ENCODE measurements at places on chromosomes 2 and 18.

- no peak for DNase-seq
Measured at GRCh38 chr18:28177828-28178635, 1.1 kb upstream of the CDH2 start.

- DNase-seq: peak; percentile 53
Measured at GRCh38 chr18:3248062-3248657, 559 bp downstream of the MYL12A start.

DNA sequence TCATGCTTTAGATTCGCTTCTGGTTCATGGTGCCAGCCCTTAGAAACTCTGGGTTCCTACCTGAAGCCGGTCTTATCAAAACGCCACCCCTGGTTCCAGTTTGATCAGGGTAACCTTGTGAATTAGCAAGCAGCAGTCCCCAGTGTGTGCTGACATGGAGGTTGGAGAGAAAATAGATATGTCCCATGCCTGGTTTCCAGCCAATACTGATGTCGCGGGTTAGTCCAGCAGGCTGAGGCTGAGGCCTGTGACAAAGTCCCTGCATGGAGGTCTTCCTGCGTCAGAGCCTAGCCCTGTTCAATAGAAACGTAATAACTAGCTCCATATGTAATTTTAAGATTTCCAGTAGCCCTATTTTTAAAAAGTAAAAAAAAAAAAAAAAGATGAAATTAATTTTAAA is 28.2 kb downstream of the LPIN1 start:
- DNase-seq: no peak

- DNase-seq: no peak
Measured at GRCh38 chr2:199310771-199311585, 146.8 kb downstream of the SATB2 start.

DNA sequence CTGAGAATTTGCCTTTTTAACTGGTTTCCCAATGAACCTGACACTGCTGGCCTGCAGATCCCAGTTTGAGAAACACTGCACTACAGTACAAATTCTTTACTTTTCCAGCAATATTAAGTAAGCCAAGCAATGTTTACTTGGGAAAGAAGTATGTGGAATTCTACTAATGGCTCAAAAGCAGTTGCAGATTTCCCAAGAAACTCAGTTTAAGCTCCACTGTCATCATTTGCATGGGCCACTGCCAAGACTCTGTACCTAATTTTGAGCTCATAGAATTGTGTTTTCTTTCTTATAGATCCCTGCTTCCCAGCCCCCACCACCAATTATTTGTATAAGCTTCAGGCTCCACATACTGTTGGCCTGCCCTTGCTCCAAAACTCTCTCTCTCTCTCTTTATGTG is 676.1 kb downstream of the RNF144A start:
- DNase-seq: no peak

GRCh38 chr2:217714287-217714751 is 288.5 kb downstream of the TNS1 start:
- peak; percentile 56 for DNase-seq
